Activated CD4-positive, CD25-positive, alpha-beta regulatory T cell treated with anti-CD3 and anti-CD28 coated beads, Interleukin-2, amount 50 U/mL, for 24 hours (primary cell): ENCODE measurements at places on chromosomes 4 and X.

DNA sequence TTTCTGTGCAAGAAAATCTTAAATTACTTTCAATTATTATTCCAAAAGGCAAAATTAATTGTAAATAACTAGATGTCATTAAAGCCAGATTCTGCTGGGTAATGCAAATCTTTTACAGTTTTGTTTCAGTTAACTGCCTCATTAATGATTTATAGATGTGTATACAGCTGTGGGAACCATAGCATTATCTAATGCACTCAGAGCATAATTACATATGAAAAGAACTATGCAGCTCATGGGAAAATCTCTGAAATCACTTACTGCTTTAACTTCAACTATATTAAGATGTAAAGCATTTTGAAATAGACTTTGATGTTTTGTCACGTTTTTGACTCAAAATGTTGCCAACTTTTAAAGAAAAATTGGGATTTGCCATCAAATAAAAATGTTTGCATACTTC, 630.3 kb upstream of the KLHL4 start:
- ATAC-seq, result no peak

DNA sequence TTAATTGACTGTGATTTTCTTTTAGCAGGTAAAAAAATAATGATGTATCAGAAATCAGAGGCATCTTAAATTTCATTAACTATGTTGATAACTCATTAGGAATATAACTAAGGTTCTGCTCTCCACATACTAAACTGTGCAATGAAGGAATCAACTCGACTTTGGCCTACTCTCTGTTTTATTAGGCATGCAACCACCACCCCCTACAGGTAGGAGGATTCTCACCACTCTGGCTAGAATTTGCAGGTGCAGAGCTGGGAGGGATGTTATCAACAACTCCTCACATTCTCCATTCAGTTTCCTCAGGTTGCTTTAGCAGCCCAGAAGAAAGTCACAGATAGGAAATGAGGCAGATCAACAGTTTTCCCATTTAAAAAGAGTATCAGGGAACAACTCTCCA, 160.1 kb downstream of the COX18 start:
- ATAC-seq, result no peak

DNA sequence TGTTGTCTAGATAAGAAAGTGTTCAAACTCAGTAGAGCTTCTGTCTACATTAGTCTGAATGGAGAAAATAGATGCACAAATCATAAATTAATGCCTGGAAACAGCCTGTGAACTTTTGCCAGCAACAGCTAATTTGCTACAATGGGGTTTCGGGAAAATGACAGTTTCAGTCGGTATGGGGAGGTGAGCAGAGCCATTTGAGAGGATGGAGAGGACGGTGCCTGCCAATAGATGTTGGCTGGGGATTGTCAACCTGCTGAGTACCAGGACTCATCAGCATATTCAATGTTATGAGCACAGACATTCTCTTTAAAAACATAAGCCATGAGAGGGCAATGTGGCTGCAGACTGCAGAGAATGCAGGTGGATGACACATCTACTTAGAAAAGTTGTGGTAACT, 230.3 kb upstream of the PCDH18 start:
- ATAC-seq, result no peak

DNA sequence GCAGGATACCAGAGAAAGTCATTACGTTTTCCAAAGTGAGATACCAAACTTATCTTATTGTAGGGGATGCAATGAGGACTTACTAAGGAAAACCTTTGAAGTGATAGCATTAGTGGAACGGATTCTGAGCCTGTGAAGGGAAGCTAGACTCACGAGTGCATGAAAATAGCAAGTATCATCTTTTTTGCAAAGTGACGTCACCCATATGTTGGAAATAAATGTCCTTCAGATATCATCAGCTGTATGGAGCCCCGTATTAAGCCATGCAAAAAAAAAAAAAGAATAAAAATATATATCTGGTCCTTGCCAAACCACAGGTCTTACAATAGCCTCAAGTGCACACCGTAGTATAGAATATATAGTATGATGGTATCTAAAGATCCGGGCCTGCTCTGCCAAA, 46.8 kb upstream of the ITM2A start:
- no peak for ATAC-seq

DNA sequence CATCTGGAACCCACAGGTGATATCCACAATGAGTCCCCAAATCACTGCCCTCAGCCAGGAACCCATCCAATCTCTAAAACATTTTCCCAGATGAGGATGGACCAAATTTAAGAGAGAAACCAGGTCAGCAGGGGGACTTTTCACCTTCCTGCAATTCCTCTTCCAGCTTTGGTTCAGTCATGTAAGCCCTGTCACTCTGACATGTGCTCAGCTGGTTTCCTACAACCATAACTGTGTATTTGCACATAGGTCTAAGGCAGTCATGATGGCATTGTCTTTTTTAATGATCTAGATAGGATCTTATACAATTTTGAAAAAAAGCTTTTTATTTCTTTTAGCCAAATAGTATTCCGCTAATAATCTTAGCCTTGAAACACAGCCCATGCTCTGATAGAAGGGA, 6.5 kb downstream of the CXXC4 start:
- ATAC-seq, result no peak

DNA sequence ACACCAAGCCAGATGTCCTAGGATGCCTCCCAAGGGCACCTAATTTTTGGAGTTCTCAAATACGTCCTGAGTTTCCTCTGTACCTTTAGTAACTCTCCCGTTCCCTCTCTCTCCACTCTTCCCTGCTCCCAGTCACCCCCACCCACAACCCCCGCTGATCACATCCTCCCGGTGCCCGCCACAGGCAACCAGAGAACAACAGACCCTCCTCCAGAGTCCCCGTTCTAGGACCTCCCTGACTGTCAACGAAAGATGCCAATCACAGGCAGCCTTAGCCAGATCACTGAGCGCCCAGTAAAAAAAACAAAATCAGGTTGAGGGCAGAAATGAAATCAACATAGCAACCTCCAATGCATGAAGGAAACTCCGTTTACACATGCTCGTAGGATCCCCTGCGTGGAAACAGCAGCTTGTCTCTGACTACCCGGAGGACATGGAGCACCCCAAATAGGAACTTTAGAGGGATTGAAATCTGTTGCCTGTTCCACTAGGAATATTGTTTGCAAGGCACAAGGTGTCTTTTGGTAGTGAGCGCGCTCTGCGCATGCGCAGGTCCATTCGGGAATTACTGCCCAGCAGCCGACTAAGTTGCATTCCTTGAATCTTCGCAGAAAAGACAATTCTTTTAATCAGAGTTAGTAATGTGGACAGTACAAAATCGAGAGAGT, at the start of gene GABRB1:
Gene GABRB1 (plus strand): TSS at position 557 of the 668 bp plus-strand sequence.
- no peak for ATAC-seq
